ENCODE measurements at places on chromosomes 3 and 15. TPM values are rescaled to one million over a fixed set of nuclear protein-coding genes. Genes with fewer than 3 reads are reported as not detected.

- no peaks in the 10 kb centered on the region for H3K4me1 ChIP-seq
- no peaks in the 10 kb centered on the region for H3K27me3 ChIP-seq
- no peaks in the 10 kb centered on the region for H3K36me3 ChIP-seq
- H3K4me3 ChIP-seq: no peak overlapping the region
Measured at GRCh38 chr15:89630974-89631901, 24.0 kb downstream of the KIF7 start.

DNA sequence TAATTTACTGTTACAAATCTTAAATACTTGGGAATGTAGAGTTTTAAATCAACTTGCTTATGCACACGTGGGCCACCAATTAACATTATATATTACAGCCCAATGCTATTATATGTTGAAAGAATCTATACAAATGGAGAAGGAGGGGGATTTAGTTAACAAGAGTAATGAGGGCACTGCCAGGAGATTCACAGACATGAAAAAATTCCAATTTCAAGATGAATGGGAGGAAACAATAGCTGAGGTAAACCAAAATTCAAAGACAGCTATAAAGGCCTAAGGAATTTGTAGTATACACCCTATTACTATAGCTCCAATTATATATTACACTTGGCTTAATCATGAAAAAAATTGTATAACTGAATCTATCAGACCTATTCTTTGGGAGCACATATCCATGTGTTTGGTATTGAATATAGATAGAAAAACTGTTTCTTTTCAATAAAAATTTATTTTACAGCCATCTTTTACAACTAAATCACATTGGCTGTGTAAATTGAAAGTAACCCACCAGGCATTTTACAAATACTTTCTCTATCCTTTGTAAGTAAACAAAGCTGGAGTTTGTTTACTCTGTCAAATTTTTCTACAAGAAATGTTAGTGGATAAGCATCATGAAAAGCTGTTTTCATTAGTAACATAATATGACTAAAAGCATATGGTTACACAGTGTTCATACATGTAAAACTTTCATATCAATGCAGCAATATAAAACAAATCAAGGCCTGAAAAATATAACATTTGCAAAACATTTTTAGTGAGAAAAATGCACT is 1045.8 kb downstream of the ROBO1 start:
- H3K4me3 ChIP-seq: no peak overlapping the region
- no peaks in the 10 kb centered on the region for H3K27me3 ChIP-seq
- H3K4me1 ChIP-seq: no peaks in the 10 kb centered on the region
- H3K36me3 ChIP-seq: no peaks in the 10 kb centered on the region
- no peak for DNase-seq

GRCh38 chr15:40247406-40247971 is 8.6 kb downstream of the PAK6 start:
- H3K4me3 ChIP-seq: no peak overlapping the region
- H3K36me3 ChIP-seq: no peaks in the 10 kb centered on the region
- DNase-seq: no peak
- no peak overlapping the region for H3K27ac ChIP-seq
- H3K27me3 ChIP-seq: peaks cover 8% of the 10 kb centered on the region
- no peaks in the 10 kb centered on the region for H3K4me1 ChIP-seq

GRCh38 chr3:144677103-144677502 is 705.5 kb downstream of the DIPK2A start:
- no peak for DNase-seq
- no peaks in the 10 kb centered on the region for H3K27me3 ChIP-seq
- no peak overlapping the region for H3K4me3 ChIP-seq
- H3K36me3 ChIP-seq: no peaks in the 10 kb centered on the region
- H3K27ac ChIP-seq: no peak overlapping the region

GRCh38 chr15:66251790-66252684 is 1.5 kb downstream of the MEGF11 start:
- no peak overlapping the region for H3K27ac ChIP-seq
- no peaks in the 10 kb centered on the region for H3K36me3 ChIP-seq
- peak overlapping the region; percentile 47 for H3K4me3 ChIP-seq
- peaks cover 18% of the 10 kb centered on the region for H3K4me1 ChIP-seq

- H3K27me3 ChIP-seq: no peaks in the 10 kb centered on the region
- no peak overlapping the region for H3K27ac ChIP-seq
Measured at GRCh38 chr15:72358650-72359171, 17.1 kb downstream of the HEXA start.

- H3K27me3 ChIP-seq: no peaks in the 10 kb centered on the region
- peak overlapping the region; percentile 84 for H3K27ac ChIP-seq
- H3K4me1 ChIP-seq: no peaks in the 10 kb centered on the region
- peak overlapping the region; percentile 50 for H3K4me3 ChIP-seq
- peak; percentile 24 for DNase-seq
Measured at GRCh38 chr15:96334705-96335410, 4.4 kb downstream of the NR2F2 start.

DNA sequence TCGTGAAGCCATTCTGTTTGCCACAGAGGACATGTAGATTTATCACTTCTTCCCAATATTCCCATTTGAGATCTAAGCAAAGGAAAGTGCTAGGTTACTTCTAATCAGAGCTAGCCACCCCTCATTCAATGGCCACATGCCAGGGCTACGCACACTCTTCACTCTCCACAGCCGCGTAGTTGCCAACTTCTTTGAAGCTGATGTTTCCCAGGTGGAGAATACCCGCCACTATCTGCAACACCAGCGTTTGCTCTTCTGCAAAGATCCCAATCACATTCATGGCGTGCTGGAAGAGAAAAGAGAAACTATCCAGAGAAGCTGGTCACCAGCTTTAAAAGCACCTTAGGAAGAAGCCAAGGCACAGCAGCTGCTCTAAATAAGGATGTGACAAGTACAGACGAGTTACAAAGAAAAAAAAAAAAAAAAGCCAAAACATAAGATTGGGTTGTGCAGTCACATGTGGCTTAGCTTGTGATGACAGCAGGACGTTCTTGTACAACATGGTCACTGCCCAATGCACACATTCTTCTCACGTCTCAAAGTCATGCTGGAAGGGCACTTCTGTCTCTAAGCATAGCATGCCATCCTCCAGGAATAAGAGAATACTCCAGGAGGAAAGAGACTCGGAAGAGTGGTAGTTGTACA is 16.4 kb downstream of the LDHAL6B start:
- no peak for DNase-seq
- H3K36me3 ChIP-seq: peaks cover 12% of the 10 kb centered on the region
- H3K27me3 ChIP-seq: no peaks in the 10 kb centered on the region
- no peaks in the 10 kb centered on the region for H3K4me1 ChIP-seq
- H3K4me3 ChIP-seq: no peak overlapping the region

DNA sequence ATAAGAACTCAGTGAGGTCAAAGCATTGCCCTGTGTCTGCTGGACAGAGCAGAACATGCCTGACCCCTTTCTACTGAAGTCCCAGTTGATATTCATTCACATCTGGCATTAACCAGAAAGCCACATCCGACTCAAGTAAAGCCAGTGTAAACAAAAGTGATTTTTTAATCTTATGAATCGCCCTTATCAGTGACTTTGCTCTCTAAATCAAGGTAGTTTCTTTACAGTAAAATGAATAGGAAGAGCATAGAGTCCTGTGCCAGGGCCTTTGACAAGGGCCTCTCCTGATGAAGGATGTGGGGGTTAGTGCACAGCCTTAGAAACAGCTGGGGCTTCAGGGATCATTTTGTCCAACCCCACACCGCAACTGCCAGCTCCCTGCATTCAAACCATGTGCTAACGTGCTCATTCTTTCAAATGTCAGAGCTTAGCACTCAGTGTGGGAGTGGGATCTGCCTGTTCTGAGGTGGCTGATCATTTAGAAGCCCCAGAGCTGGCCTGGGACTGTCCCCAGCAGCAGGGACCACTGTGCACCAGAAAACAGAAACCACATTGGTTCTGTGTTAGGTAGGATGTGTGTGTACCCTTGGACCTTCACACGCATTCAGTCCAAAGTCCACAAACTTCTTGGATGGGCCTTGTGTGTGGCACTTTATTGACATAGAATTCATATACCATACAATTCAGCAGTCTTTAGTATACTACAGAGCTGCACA is 55.3 kb downstream of the CCR4 start:
- no peaks in the 10 kb centered on the region for H3K36me3 ChIP-seq
- H3K4me3 ChIP-seq: no peak overlapping the region
- no peak for DNase-seq
- no peak overlapping the region for H3K27ac ChIP-seq
- no peaks in the 10 kb centered on the region for H3K4me1 ChIP-seq

- H3K27me3 ChIP-seq: no peaks in the 10 kb centered on the region
- no peaks in the 10 kb centered on the region for H3K4me1 ChIP-seq
- H3K36me3 ChIP-seq: no peaks in the 10 kb centered on the region
- DNase-seq: no peak
Measured at GRCh38 chr3:88882121-88882520, 225.3 kb upstream of the EPHA3 start.

DNA sequence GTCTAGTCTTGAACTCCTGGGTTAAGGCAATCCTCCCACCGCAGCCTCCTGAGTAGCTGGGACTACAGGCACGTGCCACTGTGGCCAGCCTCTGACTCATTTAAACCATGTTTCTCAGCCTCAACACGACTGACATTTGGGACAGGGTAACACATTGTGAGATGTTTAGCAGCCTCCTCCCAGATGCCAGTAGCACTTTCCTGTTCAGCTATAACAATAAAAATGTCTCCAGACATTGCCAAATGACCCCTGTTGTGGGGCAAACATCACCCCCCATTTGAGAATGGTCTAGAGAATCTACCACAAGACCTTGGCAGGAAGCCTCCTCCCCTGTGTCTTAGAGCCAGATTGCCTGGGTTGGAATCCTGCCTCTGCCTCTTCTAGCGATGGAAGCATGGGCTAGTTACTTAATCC is 8.4 kb downstream of the TMEM40 start:
- no peak overlapping the region for H3K4me3 ChIP-seq
- no peak for DNase-seq
- H3K4me1 ChIP-seq: no peaks in the 10 kb centered on the region
- H3K27ac ChIP-seq: no peak overlapping the region
- H3K36me3 ChIP-seq: no peaks in the 10 kb centered on the region

DNA sequence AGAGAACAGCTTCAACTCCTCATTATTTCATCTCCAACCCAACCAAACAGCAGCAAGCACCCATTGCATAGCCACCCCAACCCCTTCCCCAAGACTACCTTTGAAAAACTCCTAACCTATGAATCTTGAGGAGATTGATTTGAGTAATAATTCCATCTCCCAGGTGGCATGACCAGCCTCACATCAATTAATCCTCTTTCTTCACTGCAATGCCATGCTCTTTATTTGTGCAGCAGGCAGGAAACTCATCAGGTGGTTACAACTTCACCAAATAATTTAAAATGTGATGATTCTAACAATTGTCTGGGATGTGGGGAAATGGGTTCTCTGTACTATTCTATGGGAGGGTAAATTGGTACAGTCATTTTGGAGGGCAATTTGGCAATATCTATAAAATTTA is 68.1 kb upstream of the POMGNT2 start:
- DNase-seq: no peak
- no peaks in the 10 kb centered on the region for H3K27me3 ChIP-seq
- no peaks in the 10 kb centered on the region for H3K4me1 ChIP-seq

DNA sequence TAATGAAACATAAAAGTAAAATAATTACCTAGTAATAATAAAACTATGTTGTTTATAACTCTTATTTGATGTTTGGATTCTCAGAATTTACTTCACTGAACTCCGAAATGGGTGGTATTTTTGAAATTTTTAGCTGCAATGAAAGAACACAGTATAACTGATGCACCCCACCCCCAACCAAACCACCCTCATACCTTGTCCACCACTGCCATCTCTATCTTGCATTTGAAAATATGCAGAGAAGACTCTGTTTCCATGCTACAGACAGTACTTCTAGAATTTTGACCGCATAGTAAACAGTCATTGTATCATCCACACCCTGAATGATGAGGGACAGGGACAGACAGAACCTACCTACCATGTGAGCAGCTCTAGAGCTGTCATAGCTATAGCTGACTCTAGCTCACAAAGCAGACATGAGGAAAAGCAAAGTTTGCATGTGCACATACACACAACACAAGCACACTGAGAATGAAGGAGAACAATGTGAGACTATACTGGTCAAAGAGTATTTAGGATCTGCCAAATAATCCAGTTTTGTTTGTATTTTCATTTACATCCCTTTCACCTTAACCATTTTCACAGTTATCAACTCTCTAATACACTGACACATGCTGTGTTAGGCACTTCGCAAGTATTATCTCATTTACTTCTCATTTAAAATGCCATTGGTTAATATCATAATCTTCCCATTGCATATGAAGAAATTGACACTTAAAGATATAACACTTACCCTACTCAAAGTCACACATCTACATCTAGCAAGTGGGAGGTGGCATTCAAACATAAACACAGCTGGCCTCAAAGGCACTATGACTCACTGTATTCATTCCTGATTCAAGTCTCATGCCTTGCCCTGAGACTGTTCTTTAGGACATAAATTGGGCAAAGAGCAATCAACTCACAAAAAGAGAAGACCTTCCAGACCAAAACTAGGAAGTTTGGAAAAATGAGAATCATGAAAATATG is 1014.7 kb upstream of the CFAP20DC start:
- H3K4me1 ChIP-seq: no peaks in the 10 kb centered on the region
- H3K36me3 ChIP-seq: no peaks in the 10 kb centered on the region
- H3K4me3 ChIP-seq: no peak overlapping the region
- DNase-seq: no peak

DNA sequence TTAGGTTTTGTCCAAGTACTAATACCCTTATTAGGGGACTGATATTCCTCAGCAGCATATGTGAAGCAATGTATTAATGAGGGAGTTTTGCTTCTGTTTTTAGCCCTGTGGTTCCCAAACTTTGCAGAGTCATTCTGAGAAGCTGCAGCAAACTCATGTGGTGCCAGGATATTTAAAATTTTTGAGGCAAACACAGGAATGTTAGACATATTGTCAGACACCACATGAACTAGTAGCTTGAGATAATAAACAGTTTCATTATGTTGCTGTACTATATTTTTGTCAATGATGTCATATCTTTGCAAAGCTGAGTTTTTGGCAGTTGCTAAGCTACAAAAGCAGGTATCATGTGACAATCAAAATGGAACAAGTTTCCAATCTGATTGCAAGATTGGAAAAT is 36.6 kb downstream of the ATP6V1A start:
- H3K4me1 ChIP-seq: no peaks in the 10 kb centered on the region
- H3K27me3 ChIP-seq: no peaks in the 10 kb centered on the region
- H3K27ac ChIP-seq: peak overlapping the region; percentile 3
- no peak overlapping the region for H3K4me3 ChIP-seq
- no peak for DNase-seq
- no peaks in the 10 kb centered on the region for H3K36me3 ChIP-seq

- H3K27ac ChIP-seq: no peak overlapping the region
- no peak for DNase-seq
- no peaks in the 10 kb centered on the region for H3K36me3 ChIP-seq
- no peaks in the 10 kb centered on the region for H3K27me3 ChIP-seq
- H3K4me3 ChIP-seq: no peak overlapping the region
Measured at GRCh38 chr3:17605032-17605431, 137.4 kb downstream of the TBC1D5 start.

DNA sequence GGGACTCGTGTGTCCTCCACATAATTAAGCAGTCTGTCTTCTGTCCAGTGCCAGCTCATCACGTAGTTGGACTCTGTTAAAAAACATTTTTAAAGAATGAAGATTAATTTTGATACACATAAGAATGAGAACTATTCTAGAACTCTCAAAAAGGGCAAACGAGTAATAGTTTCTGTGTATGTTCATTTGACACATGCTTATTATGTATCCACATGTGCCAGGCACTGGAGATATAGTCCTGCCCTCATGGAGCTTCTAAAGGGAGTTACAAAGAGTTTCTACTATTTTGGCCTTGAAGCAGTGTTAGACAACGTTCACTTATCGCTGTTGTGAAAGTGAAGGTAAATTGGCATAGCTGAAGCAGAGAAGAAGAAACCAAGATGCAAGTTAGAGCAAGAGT is 326.7 kb upstream of the CTDSPL start:
- no peak overlapping the region for H3K27ac ChIP-seq
- H3K36me3 ChIP-seq: no peaks in the 10 kb centered on the region
- H3K4me1 ChIP-seq: no peaks in the 10 kb centered on the region

DUOXA2 gene
- total RNA-seq: 30.2 TPM

CADM2 gene
- total RNA-seq: 2.8 TPM

CHRD gene
- total RNA-seq: 2.0 TPM

TERC gene
- total RNA-seq: 5.5 TPM

UPK1B gene
- total RNA-seq: not detected

CLCN2 gene
- total RNA-seq: 71.6 TPM

All from colonic mucosa (tissue), 4 donors.